ENCODE measurements at places on chromosomes 12 and 14.

- DNase-seq, result no peak
Observed at GRCh38 chr12:122880155-122880667, 15.7 kb downstream of the VPS37B start.

- DNase-seq, result no peak
Observed at GRCh38 chr14:89900802-89901201, 53.7 kb downstream of the EFCAB11 start.

- DNase-seq, result peak; percentile 24
Observed at GRCh38 chr14:100762901-100763300, 36.2 kb downstream of the DLK1 start.

GRCh38 chr14:95901054-95901453, 24.4 kb downstream of the TUNAR start:
- no peak for DNase-seq

DNA sequence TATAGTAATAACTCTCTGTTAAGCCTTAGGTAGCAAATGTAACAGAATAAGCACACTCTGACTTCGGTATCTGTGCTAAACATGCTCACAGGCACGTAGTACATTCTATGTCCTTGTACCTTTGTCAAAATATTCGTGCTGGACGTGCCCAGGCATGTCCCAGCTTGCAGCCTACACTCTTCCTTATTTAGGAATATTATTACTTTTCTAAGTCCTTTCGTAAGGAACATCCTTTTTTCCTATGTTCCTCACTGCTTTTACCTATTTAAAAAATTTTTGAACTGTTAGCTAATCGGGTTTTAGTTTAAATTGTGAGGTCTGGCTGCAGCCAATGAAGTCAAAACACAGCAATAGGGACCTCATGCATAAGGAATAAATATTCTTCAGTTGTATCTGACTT, 24.1 kb upstream of the UBC start:
- no peak for DNase-seq

GRCh38 chr14:85579942-85580341, 50.0 kb downstream of the FLRT2 start:
- no peak for DNase-seq

DNA sequence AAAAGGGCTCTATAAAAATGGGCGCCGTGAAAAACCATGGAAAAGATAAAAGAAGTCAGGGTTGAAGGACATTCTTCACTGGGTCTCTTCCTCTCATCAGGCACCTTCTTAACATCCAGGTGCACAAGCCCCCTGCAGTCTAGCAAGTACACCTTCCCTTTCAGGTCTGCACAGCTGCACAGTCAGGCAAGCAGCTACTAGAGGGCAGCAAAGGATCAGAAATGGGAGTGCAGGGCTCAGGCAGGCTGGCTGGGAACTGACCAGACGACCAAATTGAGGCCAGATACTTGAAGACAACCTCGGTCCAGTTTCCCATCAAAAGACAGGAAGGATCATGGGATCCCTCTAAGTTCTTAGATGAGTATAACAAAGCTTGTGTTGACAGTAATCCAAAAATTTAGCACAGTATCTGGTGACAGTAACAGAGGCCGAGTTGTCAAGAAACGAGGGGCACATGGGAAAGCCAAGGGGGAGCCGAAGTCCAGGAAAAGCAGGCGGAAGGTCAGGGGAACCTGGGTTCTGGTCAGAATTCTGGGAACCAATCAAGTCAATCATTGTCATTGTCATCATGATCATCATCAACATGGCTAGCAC, 10.1 kb upstream of the GRIP1 start:
- DNase-seq, result peak; percentile 77

DNA sequence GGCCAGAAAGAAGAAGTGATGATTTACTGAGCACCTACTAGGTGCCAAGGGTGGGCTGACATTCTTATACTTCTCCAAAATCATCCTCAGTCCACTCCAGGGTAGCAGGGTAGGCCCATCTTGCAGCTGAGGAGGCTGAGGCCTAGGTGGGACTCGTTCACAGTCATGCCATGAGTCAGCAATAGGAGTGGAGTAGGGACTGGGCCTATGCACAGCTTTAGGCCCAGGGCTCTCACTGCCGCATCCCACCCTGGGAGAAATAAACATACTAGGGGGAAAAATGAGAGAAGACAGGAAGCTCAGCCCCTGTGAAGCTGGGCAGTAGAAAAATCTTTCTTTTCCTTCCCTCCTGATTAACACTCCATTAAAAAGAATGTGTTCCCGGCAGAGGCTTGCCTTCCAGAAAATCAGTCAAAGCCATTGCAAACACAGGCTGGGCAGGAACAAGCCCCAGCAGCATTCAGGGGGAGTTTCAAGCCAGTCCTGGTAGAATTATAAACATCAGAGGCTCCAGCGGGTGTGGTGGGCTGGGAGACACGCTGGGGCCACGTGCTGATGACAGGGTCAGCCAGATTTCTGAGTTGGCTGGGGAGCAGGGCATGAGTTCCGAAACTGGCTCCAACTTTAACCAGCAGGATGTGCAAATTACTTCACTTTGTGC, 1.8 kb downstream of the HSPB8 start:
- no peak for DNase-seq

GRCh38 chr12:105841840-105842239, 296.9 kb downstream of the NUAK1 start:
- no peak for DNase-seq

DNA sequence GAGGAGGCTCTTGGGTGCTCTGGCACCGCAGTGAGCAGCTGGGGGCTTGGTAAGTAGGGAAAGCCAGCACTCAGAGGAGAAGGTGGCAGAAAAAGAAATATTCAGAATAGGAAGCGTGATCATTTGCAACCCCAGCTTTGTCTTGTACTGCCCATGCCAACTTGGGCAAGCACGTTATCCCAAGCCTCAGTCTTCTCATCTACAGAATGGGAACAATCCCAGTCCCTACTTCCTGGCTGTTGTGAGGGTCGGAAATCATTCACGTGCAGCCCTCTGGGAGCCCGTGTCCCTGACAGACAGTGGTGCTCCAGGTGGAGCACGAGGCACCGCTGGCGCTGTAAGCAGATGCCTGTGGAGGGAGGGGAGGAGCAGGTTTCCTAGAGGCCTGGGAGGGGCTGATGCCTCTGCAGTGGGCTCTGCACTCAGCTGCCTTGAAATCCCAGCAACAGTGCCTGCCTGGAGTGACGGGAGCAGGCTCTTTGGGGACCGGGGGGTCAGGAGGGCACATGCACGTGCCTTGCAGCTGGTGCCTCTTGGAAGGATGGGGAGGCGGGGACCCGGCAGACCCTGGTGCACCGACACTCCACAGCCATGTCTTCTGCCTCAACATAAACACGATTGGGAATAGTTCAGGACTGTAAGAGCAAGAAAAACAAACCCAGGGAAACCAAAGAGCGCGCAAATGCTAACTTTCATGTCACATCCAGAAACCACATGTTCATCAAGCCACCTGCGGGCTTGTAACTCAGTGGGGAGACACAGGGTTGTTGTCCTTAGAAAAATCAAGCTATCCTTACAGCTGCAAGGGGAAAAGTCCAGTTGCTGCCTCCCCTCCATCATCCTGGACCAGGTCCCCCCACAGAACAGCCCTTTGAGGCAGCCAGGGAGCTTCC, 86.5 kb upstream of the DIO3 start:
- peak; percentile 38 for DNase-seq

DNA sequence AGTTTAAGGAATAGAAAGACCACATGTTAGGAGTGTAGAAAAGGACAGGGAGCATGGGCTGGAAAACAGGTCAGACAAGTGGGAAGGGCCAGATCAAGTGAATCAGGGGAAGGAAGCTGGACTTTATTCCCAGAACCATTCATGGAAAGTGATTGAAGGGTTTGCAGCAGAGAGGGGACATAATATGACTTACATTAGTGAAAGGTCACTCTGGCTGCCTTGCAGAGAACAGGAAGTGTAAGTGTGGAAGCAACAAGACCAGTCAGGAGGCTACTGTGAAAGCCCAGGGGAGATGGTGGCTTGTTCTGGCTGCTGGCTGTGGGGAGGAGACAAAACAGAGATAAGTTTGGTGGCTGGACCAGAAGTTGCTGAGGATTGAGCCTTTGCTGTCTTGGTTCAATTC, 69.1 kb downstream of the VCPKMT start:
- no peak for DNase-seq

DNA sequence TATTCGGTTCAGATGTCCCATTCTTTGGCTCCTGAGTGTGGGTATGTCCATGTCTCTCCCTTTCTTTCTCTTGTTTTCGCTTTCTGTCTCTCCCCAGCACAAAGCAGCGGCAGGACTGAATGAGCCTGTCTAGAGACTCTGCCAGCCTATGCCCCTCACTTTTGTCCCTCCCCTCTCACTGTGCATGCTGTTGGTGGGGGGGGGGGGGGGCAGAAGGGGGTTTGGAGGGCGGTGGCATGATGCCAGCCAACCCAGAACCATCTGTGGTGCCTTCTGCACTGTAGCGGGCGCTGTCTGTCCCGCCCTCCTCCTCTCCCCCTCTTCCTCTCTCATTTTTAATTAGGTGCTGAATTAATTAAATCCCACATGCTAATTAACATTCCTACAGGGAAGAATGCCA, 17.7 kb downstream of the NGDN start:
- DNase-seq, result no peak

DNA sequence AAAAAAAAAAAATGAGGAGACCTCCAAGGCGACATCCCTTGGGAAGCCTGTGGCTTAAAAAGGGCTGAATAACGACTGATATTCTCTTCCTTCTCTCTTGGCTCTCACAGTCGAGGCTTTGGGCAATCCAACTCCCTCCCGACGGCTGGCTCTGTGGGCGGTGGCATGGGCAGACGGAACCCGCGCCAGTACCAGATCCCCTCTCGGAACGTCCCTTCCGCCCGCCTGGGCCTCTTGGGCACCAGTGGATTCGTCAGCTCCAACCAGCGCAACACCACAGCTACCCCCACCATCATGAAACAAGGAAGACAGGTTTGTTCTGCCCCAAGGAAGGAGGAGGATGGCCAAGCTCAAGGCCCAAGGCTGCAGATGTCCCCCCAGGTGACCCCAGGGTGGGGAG, 127.8 kb downstream of the GCH1 start:
- DNase-seq, result no peak

All from ecto neural progenitor cell (in vitro differentiated cells).